Esophagus squamous epithelium (tissue), 5 donors: ENCODE measurements at places on chromosomes 5 and 9.

GRCh38 chr5:33270671-33271070 is 170.1 kb upstream of the TARS1 start:
- no peak for DNase-seq

- DNase-seq: no peak
These were observed 49.6 kb upstream of the ABCA1 start for GRCh38 chr9:104977580-104977979.

DNA sequence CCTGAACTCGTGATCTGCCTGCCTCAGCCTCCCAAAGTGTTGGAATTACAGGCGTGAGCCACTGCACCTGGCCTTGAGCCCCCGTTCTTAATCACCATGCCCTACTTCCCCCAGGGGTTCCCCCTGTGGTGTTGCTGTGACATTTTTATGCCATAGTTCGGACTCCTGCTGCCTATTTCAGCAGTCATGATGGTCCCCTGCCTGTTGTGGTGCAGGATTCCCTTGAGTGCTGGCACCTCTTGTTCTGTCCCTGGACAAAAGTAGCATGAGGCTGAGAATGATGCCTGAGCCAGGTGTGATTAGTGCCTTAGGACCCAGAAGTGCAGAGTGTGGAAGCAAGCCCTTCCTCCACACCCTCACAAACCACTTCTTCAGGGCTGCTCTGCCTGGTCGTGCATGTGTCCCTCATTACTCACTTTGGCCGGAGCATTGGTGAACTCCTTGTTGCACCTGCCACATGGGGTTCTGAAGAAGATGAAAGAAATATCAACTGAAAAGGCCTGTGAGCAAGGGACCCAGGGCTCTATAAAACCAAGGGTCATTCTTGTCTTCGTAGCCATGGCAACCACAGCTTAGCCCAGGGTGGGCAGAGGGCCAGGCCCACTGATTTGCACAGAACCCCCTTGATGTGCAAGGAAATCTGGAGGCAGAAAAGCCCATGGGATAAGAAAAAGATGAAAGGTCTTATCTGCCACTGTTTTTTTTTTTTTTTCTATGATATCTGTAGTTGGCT is 228.0 kb downstream of the NTRK2 start:
- DNase-seq: no peak

DNA sequence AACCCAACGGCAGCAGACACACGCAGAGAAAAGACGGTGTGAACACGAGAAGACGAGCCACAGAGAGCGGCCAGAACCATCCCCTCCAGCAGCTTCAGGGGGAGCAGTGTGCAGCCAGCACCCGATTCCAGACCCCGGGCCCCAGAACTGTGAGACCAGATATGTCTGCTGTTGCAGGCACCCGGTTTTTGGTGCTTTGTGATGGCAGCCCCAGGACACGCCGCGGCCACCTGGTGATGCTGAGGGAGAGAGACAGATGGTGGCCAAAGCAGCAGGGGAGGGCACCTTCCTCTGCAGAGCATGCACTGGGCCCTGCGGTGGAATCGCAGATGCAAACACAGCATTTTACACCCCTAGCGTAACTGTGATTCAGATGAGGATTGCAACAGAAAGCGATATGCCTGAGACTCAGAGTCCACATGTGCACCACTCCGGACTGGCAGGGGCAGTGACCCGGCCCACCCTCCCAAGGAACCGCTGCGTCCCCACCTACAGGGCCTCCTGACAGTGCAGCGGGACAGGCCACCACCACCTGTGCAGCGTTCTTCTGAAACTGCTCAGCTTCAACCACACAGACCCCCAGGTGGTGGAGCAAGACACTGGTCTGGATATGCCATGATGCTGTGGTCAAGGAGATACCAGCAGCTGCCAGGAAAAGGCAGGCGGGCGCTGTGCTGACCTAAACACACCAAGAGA is 24.0 kb downstream of the ZDHHC11B start:
- DNase-seq: no peak

- no peak for DNase-seq
These were observed 1568.5 kb upstream of the NUDT12 start for GRCh38 chr5:105131045-105131444.

DNA sequence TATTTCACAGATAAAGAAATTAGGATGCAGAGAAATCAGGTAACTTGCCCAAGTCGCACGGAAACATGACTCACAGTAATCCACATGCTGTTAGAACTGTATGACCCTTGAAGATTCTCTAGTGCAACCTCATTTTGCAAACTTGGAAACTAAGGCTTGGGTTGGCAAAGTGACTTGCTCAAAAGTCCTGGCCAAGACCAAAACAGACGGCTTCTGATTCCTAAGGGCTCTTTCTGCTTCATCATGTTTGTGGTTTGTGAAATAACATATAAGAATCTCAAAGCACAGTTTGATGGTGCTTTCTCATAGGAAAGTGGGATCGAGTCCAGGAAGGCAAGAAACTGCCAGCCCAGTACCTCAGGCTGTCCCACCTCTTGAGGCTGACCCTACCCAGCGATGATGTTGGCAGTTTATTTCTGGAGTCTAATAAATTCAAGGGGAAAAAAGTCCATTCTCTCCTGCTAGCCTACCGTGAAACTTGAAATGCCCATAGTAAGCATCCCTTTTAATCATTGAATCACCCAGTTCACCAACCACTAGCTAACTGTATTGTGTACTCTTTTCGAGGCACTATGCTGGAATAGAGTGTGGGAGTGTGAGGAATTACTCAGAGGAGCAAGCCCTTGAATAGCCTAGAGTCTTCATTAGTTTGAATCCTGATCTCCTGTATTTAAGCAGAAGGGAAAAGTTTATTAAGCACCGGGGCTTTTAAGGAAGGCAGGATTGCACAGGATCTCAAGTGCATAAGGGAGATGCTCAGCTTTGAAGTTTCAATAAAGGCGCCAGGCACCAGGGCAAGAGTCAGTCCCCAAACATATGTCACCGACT is 14.1 kb downstream of the CAPSL start:
- no peak for DNase-seq
